ENCODE measurements at places on chromosomes 3 and 15.

GRCh38 chr3:188365988-188366698 is 212.2 kb downstream of the LPP start:
- no peak for DNase-seq

DNA sequence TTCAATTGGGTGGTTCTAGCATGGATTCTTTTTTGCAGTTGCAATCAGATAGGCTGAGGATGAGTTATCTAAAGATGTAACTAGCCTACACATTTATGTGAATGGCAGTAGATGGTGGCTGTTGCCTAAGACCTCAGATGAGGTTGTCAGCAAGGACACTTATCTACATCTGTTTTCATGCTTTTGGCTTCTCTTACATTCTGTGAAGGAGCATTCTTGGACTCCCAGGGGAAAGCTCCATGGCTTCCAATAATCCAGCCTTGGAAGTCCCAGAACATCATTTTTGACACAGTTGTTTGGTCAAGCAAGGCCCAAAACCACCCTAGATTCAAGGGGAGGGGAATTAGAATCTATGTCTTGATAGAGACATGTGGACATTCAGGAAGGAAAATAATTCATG is 332.2 kb upstream of the RBMS3 start:
- DNase-seq: no peak

- no peak for DNase-seq
Measured at GRCh38 chr15:68582864-68583263, 4.1 kb downstream of the CORO2B start.

GRCh38 chr3:27208961-27209616 is 160.1 kb downstream of the NEK10 start:
- no peak for DNase-seq

DNA sequence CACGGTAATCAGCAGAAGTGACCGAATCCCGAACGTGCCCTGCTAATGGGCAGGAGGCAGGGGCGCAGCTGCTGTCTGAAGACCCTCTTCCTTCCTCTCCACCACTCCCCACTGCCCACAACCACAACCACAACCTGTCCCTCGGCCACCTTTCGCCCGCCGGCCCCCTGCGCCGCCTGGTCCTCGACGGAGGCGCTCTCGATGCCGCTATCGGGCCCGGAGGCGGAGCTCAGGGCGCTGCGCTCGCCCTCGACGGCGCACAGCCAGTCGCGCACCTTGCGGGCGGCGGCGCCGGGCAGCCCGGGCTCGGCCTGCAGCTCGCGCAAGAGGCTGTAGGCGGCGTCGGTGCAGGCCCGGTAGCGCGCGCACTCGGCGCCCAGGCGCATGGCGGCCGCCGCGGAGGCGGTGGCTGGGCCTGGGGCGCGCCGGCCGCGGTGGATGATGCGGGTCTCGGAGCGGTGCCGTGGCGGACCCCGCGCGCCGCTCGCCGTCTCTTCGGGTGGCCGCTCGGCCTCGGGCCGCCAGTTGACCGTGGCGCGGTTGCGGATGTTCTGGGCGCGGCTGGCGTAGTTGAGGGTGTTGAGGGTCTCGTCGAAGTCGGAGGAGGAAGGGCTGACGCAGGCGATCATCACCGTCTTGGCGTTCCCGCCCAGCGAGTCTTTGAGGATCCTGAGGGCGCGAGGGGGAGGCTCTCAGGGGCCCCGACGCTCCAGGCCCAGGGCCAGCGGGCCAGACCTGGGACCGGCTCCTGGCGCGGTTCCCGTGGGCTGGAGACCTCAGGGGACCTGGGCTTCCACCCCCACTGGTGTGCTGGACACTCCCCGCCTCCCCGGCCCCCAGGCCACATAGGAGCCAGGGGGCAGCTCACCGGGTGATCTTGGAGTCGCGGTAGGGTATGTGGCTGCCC is 6.9 kb downstream of the KIF7 start:
- no peak for DNase-seq

DNA sequence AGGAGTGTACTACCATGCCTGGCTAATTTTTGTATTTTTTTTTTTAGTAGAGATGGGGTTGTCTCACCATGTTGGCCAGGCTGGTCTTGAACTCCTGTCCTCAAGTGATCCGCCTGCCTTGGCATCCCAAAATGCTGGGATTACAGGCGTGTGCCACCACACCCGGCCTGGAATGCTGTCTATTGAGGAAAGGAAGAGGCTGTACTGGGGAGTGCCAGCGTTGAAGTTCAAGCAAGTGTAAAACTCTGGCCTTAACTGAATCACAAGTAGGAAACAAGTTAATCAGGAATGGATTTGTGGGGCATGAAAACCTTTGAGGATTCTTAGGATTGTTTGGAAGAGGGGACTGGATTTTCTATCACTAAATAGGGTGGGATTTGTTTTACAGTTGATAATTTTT is 1.4 kb upstream of the SENP2 start:
- no peak for DNase-seq

DNA sequence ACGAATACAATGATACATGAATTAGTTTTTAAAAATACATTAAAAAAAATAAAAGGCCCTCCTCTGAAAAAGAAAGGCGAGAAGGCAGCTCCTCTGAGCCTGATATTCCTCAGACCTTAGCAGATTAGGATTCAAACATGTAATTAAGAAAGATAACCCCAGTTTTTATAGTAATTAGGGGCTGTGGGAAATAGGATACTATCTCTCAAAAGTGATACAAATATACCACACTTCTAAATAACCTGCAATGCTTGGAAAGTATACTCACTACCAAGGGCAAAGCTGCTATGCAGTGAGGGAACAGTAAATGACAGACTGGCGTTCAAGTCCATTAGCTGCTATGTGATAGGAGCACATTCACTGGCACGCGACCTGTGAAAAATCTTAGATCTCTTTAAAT is 445.1 kb downstream of the FOXP1 start:
- no peak for DNase-seq

- no peak for DNase-seq
Measured at GRCh38 chr3:43732747-43733425, 42.1 kb downstream of the ABHD5 start.

GRCh38 chr3:195040094-195040493 is 230.9 kb downstream of the XXYLT1 start:
- DNase-seq: no peak

- no peak for DNase-seq
Measured at GRCh38 chr3:156718622-156719306, 44.4 kb downstream of the TIPARP start.

- no peak for DNase-seq
Measured at GRCh38 chr15:78574944-78575343, 9.6 kb downstream of the CHRNA5 start.

DNA sequence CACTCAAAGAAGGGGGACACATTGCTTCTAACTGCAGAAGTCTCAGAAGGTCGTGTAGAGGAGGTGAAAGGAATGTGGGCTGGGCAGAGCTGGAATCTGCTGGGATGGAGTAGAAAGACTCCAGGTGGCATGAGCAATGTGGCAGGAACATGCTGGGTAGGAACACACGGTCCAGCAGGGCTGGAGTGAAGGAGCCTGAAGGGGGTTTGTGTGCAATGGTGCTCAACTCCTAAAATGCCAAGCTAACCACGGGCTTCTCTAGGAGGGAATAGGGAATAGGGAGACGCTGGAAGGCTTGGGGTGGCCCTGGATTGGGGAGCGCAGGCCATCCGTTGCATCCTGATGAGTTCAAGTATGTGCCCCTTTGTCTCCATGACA is 253.8 kb downstream of the FAM43A start:
- no peak for DNase-seq

- no peak for DNase-seq
Measured at GRCh38 chr3:138441742-138442141, 7.3 kb downstream of the ESYT3 start.

- no peak for DNase-seq
Measured at GRCh38 chr3:69033470-69033869, 18.7 kb downstream of the TMF1 start.

- DNase-seq: no peak
Measured at GRCh38 chr3:183491109-183491922, 62.9 kb upstream of the MCF2L2 start.

DNA sequence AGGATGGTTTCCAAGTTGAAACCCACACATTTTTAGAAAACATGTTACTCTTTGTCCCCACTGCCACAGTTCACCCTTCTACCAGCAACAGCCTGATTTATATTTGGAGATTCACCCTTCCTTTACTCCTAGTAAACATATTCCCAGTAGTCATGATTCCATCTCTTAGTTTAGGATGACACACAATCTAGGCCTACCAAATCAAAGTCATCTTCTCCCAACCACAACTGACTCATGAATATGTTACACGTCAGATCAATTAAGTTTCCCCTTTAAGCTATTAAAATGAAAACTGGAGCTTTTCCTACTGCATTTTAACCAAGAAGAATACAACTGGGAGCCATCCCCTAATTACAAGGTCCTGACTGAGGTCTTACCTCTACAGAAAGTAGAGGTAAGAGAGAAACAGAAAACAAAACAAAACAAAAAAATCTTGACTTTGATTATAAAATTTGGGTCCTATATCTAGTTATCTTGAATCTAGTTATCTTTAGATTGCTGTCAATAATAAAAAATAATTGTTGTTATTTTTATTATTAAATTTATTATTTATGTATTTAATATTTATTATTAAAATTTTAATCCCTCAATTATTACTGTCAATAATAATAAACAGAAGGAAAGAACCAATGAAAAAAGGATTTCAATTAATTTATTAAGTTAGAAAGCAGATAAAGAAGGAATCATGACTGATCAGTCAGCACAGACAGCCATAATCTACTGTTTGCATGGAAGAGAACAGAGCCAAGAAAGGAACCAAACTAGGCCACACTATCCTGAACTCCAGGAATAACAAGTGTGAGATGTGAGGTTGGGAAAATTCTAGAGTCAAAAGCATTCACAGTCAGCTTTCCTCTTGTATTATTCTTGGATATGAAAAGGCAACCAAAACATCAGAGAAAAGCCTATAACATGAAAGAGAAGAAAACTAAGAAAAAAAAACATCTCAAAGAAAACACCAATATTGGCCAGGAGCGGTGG is 12.5 kb downstream of the DPH6 start:
- no peak for DNase-seq

DNA sequence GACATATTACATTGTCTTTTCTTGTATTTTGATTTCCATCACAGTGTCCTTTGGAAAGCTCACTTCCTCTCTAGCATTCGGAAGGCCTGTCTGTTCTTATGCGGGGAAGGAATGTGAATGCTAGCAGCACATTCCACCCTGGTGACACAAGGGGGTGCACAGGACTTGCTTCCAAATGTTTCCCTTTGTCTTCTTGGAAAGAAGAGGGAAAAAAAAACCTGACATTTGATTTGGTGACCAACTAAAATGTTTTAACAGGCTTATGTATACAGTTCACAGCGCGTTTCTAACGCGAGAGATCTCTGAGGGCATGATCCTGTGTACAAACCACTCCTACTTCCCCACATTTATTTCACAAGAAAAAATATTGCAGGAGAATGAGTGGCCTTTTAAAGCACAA is 107.6 kb upstream of the FXR1 start:
- peak; percentile 13 for DNase-seq

DNA sequence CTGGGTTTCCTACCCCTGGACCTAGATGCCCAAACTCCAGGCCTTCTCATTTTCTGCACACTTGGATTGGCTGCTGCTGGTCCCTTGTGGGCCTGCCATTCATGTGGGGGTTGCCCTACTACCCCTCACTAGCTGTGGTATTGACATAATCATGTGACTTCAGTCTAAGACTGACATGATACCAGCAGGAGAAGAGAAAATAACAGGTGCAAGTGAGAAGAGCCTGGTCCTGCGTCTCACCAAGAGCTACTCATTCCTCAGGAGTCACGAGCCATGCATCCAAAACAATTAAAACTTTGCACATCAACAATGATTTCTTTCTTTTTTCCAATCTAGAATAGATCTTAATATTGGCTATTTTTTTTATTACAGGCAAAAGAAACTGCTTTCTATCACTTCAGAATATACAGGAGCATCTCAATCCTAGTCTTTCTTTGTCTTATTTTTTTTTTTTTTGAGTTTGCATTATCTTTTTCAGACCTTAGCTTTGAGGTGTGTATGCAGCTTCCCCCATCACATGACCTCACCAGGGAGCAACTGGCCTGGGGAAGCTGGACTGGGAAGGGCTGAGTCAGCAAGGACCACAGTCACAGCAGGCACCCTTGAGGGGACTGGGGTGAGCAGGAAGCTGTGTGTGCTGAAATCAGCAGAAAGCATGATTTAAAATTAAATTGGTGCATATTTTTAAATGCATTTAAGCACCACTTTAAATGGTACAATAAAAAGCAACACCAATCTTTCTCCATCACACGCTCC is 27.6 kb downstream of the SLC9A9 start:
- no peak for DNase-seq

DNA sequence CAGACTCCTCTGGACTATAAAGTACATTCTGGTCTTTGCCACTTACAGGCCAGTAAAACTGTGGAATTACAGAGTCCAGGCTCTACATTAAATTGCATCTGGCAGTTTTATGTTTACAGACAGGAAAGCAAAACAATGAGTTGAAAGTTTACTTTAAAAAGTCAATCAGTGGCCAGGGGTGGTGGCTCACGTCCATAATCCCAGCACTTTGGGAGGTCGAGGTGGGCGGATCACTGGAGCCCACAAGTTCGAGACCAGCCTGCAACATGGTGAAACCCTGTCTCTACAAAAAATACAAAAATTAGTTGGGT is 53.8 kb downstream of the TM4SF4 start:
- no peak for DNase-seq

GRCh38 chr3:194687638-194688199 is 2.0 kb downstream of the FAM43A start:
- DNase-seq: peak; percentile 43

GRCh38 chr3:21718943-21719591 is 31.9 kb downstream of the ZNF385D start:
- no peak for DNase-seq

DNA sequence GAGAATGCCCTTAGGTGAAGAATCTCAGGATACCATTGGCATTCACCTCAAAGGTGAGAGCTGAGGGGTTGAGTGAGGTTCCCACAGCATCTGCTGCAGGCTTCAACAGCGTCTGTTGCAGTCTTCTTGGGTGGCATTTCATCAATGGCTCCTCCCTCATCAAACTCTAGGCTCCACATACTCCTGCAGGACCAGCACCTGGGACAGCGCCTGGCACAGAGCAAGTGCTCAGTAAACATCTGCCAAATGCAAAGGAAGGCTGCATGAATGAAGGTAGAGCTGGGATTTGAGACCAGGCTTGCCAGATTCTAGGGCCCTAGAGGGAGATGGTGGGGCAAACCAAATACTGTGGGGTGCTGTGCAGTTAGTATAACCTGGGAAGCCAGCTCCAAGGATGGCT is 9.6 kb downstream of the TRH start:
- no peak for DNase-seq

Data from NCI-H345 (cell line).